ENCODE measurements at places on chromosomes 13 and 19. TPM values are rescaled to one million over a fixed set of nuclear protein-coding genes. Genes with fewer than 3 reads are reported as not detected.

- no peak for DNase-seq
- H3K4me1 ChIP-seq: no peaks in the 10 kb centered on the region
- no peaks in the 10 kb centered on the region for H3K27me3 ChIP-seq
Observed at GRCh38 chr13:91684746-91685145, 286.3 kb downstream of the GPC5 start.

- no peaks in the 10 kb centered on the region for H3K4me1 ChIP-seq
- H3K4me3 ChIP-seq: no peak overlapping the region
- H3K36me3 ChIP-seq: no peaks in the 10 kb centered on the region
Observed at GRCh38 chr19:54352041-54352440, 12.7 kb downstream of the LAIR1 start.

DNA sequence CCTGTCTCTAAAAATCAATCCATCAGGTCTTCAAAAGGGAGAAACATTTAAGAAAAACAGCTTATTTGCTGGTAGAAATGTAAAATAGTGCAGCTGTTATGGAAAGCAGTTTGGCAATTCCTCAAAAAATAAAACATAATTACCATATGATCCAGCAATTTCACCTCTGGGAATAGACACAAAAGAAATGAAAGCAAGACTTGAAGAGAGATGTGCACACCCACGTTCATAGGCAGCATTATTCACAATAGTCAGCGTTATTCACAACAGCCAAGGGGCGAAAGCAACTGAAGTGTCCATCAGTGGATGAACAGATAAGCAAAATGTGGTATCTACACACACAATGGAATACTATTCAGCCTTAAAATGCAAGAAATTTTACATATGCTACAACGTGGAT is 45.1 kb upstream of the DOCK9 start:
- no peaks in the 10 kb centered on the region for H3K4me1 ChIP-seq
- H3K36me3 ChIP-seq: no peaks in the 10 kb centered on the region

PTH2 gene
- polyA plus RNA-seq: not detected

C19orf38 gene
- polyA plus RNA-seq: 6.1 TPM

YJEFN3 gene
- polyA plus RNA-seq: 11.8 TPM

LCP1 gene
- 20.8 TPM for polyA plus RNA-seq

Measured in left lung (tissue), 14 donors.